ENCODE measurements at places on chromosomes 1 and 21.

DNA sequence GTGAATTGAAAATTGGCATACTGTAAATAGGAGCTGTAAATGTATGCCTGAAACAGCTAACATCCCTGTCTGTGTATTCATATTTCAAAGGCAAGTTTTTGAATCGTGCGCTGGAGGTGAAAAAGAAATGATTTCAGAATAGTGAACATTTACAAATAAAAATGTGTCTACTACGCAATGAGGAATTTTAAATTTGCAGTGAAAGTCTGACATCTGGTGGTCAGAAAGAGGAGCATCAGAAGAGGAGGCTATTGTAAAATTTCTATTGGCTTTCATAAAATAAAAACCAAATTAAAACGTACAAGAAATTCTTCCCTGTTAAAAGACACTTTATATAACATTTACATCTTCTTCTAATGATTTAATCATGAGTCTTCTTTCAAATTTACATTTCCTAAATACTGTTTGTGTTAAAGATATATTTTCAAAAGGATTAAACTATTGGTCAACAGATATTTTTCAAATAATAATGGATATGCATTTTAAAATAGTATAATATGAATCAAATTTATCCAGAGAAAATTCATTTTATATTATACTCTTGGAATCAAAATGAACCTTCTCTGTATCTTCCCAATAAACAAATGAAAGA, 113.7 kb upstream of the RRP15 start:
- DNase-seq, result no peak

DNA sequence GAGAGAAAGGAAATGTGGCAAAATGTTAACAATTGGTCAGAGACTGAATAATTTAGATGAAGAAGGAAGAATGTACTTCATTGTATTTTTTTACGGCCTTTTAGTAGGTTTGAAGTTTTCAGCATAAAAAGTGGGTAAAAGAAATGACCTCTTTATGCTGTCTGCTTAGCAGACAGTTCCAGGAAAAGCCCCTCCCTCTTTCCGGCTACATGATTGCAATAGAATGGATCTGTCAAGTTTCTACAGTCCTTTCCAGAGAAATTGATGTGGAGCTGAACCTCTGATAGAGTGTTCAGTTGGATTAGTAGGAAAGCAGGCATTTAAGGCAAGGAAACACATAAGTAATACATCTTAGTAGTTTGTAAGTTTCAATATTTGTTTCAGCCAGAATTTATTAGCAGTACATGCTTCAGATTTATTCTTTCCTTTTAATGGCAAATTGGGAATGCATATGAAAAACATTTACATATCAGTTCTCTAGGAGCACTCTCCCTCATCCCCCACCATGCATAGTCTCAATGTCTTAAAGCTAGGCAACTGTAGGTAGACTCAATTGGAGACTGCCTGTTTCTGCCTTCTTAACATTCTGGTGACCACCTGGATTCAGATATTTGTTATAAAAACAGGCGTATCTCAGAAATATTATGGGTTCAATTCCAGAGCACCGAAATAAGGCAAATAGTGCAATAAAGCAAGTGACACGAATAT, 36.4 kb downstream of the HS2ST1 start:
- no peak for DNase-seq

- DNase-seq, result no peak
Measured at GRCh38 chr1:53442299-53442698, 16.9 kb upstream of the DMRTB1 start.

DNA sequence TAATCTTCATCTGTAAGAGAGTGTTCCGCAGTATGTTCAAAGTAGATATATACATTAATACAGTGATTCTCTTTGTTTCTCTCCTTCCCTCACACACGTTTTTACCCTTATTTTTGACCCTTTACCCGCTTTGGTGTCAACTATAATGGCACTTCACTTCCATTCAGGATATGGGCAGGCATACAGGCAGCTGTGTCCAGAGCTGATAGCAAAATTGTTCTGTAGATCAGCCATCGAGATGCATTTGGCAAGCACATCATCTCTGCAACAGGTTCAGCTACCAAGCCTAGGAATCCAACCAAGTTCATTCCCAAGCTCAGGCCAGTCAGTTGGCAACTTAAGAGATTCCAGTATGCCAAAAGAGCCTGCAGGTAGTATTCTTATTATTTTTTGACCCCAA, 74.8 kb downstream of the FNBP1L start:
- no peak for DNase-seq

DNA sequence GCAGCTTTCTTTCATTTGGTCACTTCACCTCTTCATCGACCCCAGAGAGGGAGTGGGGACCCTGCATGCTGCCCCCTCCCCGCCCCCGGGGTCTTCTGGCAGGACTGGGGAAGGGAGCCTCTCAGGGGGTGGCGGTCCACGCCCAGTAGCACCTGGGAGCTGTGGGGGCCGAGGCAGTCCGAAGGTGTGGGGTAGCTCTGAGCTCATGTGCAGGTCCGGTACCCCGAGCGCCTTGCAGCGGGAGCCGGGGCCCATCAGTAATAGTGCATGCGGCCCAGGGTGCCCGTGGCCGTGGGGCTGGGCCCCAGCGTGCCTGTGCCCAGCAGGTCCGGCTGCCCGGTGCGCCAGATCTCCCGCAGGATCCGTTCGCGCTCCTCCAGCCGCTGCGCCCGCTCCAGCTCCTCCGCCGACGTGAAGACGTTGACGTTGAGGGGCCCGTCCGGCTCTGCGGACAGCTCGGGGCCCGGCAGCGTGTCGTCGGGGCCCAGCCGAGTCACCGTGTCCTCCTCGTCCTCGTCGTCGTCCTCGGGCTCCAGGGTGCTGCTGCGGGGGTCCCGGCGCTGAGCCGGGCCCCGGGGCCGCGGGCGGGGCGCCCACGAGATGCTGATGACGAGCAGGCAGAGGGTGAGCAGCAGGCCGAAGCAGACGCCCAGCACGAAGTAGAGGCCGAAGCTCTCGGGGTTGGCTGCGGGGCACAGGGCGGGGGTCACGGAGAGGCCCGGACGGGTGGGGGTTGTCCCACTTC, 1.2 kb downstream of the EVA1B start:
- DNase-seq, result no peak

- DNase-seq, result no peak
Measured at GRCh38 chr1:61561666-61562065, 163.3 kb downstream of the TM2D1 start.

GRCh38 chr1:38466487-38466886, 393.1 kb downstream of the RRAGC start:
- DNase-seq, result no peak

GRCh38 chr1:169326956-169327268, 40.7 kb downstream of the NME7 start:
- DNase-seq, result no peak

DNA sequence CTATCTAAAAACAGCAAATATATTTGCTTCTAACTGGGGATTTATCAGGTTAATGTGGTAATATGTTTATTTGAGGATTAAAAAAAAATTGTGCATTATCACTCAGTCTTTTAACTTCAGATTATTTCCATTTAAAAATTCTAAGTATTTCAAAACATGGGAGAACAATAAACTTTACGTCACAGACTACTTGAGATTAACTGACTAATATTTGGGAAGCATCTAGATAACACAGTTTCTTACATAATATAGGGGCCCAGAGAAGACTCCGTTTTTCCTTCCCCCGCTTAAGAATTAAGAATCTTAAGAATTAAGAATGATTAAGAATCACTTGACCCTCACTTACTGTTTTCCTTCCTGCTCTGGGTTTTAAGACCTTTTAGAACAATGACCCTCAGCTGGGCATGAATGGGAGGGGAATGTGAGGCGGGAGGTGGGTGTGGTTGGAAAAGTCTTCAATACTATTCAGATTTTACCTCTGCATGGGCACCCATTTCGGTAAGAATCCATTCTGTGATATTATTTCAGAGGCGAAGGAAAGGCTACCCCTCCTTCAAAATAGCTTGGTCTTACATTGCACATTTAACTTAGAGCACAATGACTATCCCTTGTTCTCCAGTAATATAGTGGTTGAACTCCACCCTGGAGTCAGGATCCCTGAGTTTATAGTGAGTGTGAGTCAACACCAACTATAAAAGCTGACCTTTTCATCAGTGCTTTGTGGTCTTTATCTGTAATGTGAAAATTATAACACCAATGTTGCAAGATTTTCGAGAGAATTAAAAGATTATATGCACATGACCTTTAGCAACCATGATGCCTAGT, 821.3 kb downstream of the USP25 start:
- no peak for DNase-seq

GRCh38 chr1:109170035-109170764, 43.5 kb upstream of the SARS1 start:
- no peak for DNase-seq

DNA sequence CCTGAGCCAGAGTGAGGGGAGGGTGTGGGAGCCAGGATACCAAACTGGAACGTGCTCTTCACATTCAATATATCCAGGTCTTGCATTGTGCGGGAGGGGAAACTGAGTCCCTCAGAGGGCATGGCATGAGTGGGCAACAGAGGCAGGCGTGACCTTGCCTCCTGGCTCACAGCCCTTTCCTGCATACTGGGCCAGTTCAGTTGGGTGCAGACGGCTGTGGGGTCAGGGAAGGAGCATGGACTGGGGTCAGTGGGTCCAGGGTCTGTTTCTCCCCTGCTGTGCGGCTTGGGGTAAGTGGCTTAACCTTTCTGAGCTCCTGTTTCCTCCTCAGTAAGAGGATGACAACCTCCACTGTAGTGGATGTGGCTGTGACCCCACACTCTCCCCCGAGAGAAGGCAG, 16.6 kb downstream of the SERINC2 start:
- DNase-seq, result no peak

- no peak for DNase-seq
Measured at GRCh38 chr1:236035681-236036101, 29.2 kb downstream of the NID1 start.

DNA sequence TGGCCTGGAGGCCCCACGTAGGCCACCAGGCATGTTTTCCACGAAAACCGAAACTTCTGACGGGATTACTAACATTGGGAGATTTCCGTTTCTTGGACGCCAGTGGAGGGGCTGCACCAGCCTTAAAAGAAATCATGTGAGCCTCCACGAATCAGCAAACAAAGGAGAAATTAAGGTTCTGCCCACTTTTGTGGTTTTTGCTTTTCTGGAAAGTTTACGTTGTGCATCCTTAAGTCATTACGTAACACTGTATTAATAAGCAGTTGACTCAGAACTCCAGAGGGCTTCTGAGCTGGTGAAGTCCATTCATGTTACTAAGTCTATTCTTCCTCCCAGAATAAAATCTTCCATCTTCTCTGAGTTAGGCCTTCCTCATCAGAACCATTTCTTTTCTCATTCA, 168.5 kb downstream of the PSMG1 start:
- DNase-seq, result no peak

DNA sequence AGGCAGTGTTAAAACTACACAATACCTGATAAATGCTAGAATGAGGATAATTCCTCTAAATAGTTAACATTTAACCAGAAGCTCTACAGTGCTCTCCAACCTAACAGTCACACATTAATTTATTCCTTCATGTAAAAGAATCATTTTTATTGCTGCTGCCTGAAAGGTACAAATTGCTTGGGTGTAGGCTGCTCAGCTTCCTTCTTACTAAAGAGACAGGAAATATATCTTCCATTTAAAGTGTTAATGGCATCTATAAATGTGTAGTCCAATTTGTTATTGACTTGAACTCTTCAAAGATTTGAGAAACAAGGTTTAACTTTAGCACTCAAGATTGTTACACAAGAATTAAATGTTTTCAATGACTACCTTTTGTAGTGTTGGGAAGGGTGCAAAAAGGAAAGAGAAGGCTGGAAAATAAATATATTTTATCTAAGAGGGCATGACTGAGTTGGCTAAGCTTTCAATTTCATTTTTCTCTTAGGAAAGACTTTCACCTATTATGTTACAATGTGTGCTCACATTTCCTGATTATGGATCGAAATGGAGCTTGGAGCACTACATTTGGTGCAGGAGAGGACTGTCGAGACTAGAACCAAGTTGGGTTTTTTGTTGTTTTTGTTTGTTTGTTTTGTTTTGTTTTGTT, 105.5 kb upstream of the CACYBP start:
- no peak for DNase-seq

GRCh38 chr1:1788646-1789431, 10.6 kb upstream of the NADK start:
- DNase-seq, result no peak

DNA sequence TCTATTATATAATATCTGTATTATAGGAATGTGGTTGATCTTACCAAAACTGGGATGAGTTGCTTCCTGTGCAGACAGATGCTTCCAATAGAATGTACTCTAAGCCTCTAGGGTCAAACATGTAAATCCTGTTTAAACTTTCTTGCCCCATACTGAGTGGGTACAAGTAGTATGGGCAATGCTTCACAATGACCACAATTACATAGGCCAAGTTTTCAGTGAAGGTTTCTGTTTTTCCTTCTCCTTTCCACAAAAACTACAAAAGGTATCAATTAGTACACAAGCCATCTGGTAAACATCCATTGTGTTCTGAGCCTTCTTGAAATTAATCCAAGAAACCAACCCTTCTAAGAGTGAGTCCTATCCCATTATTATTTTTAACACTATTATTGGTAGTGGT, 16.8 kb downstream of the OTUD7B start:
- no peak for DNase-seq

GRCh38 chr1:233909195-233909594, 4.7 kb downstream of the SLC35F3 start:
- no peak for DNase-seq

DNA sequence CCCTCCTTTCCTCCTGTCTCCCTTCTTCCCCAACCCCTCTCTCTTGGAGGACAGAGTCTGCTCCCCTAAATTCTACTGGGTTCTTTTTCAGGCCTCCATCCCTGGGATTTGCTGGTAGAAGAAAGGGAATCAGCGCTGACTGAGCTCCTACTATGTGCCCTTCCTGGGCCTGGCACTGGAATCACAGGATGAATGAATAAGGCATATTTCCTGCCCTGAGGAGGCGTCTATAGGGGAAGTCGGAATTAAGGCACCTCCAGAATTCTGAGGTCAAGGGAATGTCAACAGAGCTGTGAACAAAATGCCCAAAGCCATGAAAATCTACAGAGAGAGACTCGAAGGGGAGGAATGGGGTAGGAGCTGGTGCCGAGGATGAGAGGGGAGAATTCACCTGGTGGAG, 17.4 kb upstream of the BTG2 start:
- DNase-seq, result no peak

DNA sequence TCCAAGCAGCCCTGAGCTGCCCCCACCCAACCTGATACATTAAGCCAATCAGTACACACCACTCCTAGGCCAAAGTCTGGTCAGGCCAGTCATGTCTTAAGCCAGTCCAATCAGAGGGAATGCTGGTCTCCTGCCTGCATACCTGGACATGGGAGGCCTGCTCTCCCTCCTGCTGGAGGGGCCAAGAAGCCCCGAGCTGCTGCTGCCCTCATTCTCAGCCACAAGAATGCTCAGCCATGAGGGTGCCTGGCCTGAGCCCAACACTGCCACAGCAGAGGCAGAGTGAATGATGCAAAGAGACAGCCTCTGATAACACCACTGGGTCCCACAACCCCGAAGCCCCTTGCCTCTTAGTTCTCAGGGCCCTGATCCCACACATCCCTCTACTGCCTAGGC, 23.0 kb downstream of the CHD5 start:
- DNase-seq, result no peak

- DNase-seq, result no peak
Measured at GRCh38 chr1:206575165-206575893, 36.9 kb downstream of the EIF2D start.

GRCh38 chr1:207140536-207140935, 36.5 kb downstream of the C4BPA start:
- no peak for DNase-seq

GRCh38 chr1:19840228-19840627, 25.1 kb upstream of the RNF186 start:
- no peak for DNase-seq

GRCh38 chr1:65388908-65389695, 31.4 kb upstream of the LEPR start:
- no peak for DNase-seq

Data from stimulated activated CD4-positive, alpha-beta T cell treated with anti-CD3 and anti-CD28 coated beads, Interleukin-4, amount 100 ng/mL, for 48 hours (primary cell).